Astrocyte (in vitro differentiated cells and primary cell): ENCODE measurements at places on chromosomes 1 and 21.

DNA sequence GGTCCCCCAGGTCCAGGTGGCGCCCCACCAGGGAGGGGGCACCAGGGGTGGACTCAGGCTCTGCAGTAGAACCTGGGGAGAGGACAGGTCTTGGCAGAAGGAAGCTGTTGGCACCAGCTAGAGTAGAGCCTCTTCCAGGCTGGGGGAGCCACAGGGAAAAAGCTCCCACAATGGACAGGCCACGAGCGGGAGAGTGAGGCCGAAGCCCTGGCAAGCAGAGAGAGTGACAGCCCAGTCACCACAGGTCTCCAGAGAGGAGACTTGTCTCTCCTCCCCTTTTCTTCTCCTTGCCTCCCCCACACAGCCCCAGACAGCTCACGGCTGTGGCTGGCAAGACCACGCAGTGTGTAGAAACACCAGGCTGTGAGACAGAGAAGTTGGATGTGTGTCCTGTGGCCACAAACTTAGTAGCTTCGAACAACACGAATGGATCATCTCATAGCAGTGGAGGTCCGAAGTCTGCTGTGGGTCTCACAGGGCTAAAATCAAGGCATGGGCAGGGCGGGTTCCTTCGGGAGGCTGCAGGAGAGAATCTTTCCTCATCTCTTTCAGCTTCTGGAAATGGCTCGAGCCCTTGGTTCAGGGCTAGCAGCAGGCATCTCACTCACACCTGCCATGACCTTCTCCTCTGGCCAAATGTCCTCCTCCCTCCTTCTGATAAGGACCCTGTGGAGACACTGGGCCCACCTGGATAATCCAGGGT lies 3.3 kb downstream of the KRTAP12-4 start:
- no peak for DNase-seq
- H3K36me3 ChIP-seq, result no peaks in the 10 kb centered on the region
- H3K27ac ChIP-seq, result no peak overlapping the region
- H3K27me3 ChIP-seq, result no peaks in the 10 kb centered on the region
- H3K4me3 ChIP-seq, result no peak overlapping the region

GRCh38 chr1:150537732-150538684 lies 11.2 kb upstream of the ADAMTSL4 start:
- peak overlapping the region; percentile 94 for H3K27ac ChIP-seq
- DNase-seq, result peak; percentile 83
- peaks cover 31% of the 10 kb centered on the region for H3K4me1 ChIP-seq
- no peaks in the 10 kb centered on the region for H3K36me3 ChIP-seq
- no peak overlapping the region for H3K4me3 ChIP-seq

- DNase-seq, result no peak
- no peaks in the 10 kb centered on the region for H3K36me3 ChIP-seq
- H3K4me3 ChIP-seq, result no peak overlapping the region
- H3K27me3 ChIP-seq, result peaks cover 6% of the 10 kb centered on the region
Observed at GRCh38 chr1:226590614-226591013, 42.0 kb downstream of the STUM start.

GRCh38 chr1:156725683-156726280 lies 2.5 kb upstream of the METTL25B start:
- H3K4me3 ChIP-seq, result peak overlapping the region; percentile 100
- H3K4me1 ChIP-seq, result peaks cover 31% of the 10 kb centered on the region
- H3K27ac ChIP-seq, result no peak overlapping the region
- peak; percentile 64 for DNase-seq
- peaks cover 23% of the 10 kb centered on the region for H3K36me3 ChIP-seq
- H3K27me3 ChIP-seq, result no peaks in the 10 kb centered on the region

- no peak overlapping the region for H3K27ac ChIP-seq
- no peaks in the 10 kb centered on the region for H3K36me3 ChIP-seq
- no peak for DNase-seq
- peaks cover 13% of the 10 kb centered on the region for H3K4me1 ChIP-seq
- no peak overlapping the region for H3K4me3 ChIP-seq
- no peaks in the 10 kb centered on the region for H3K27me3 ChIP-seq
Observed at GRCh38 chr21:31348188-31348587, 4.1 kb upstream of the TIAM1 start.

DNA sequence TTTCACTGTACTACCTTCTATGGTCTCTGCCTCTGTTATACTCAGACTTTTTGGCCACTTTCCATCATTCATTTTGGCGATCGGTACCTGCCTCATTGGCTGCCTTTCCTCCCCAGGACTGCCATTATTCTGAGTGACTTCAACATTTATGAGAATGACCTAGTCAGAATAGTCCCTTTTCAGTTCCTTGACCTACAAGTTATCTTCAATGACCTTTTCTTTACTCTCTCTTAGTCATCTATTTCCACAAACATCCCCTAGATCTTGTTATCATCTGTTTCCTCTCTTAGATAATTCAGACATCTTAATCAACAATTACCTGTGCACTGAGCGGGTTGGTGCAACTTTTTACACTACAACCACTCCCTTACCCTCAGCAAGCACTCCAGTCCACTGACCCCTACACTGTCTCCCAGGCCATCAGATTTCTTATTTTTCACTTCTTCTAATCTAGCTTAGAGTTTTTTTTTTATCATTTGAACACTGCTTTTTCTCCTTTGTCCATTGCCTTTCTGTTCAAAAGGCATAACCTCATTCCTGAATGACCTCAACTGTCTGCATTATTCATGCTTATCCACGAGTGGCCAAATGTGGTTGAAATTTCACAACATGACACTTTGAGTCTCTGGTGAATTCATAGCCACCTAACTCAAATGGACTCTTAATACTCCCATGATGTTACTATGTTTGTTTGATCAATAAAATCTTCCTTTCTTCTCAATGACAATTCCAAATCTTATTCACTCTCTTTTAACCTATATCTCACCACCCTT lies 112.7 kb downstream of the HMCN1 start:
- peaks cover 10% of the 10 kb centered on the region for H3K4me1 ChIP-seq
- no peaks in the 10 kb centered on the region for H3K36me3 ChIP-seq
- H3K27me3 ChIP-seq, result no peaks in the 10 kb centered on the region

GRCh38 chr1:223216074-223216473 lies 73.0 kb upstream of the TLR5 start:
- H3K27me3 ChIP-seq, result no peaks in the 10 kb centered on the region
- no peaks in the 10 kb centered on the region for H3K4me1 ChIP-seq
- no peak for DNase-seq
- H3K36me3 ChIP-seq, result no peaks in the 10 kb centered on the region

GRCh38 chr1:33434363-33434750 lies 3.5 kb upstream of the PHC2 start:
- H3K36me3 ChIP-seq, result no peaks in the 10 kb centered on the region
- no peak for DNase-seq
- H3K4me3 ChIP-seq, result no peak overlapping the region
- peaks cover 43% of the 10 kb centered on the region for H3K4me1 ChIP-seq
- H3K27me3 ChIP-seq, result no peaks in the 10 kb centered on the region

- peak; percentile 71 for DNase-seq
- H3K4me3 ChIP-seq, result no peak overlapping the region
- no peaks in the 10 kb centered on the region for H3K27me3 ChIP-seq
- H3K36me3 ChIP-seq, result no peaks in the 10 kb centered on the region
- peaks cover 21% of the 10 kb centered on the region for H3K4me1 ChIP-seq
- H3K27ac ChIP-seq, result no peak overlapping the region
Observed at GRCh38 chr1:13766592-13767564, 66.9 kb downstream of the PRDM2 start.

DNA sequence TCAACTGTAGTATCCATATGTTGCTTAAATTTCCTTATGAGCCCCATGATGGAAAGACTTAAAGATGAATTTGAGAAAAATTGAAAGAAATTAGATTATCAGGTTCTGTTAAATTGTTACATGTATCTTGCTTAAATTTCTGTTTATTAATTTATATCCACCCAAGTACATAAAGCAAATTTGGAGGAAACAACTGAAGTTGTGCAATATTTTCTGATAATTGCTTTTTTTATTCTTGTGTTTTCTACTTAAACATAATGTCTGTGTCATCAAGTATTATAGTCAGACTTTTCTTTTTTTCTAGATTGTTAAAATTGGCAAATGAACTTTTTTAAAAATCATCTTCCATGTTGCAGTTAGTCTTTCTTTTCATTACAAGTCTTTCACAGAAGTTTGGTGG lies 36.8 kb downstream of the RNF11 start:
- no peak for DNase-seq
- no peak overlapping the region for H3K4me3 ChIP-seq
- H3K4me1 ChIP-seq, result peaks cover 14% of the 10 kb centered on the region
- H3K27me3 ChIP-seq, result no peaks in the 10 kb centered on the region

GRCh38 chr1:212853658-212854057 lies 4.4 kb upstream of the FLVCR1 start:
- H3K4me3 ChIP-seq, result no peak overlapping the region
- DNase-seq, result no peak
- peaks cover 7% of the 10 kb centered on the region for H3K4me1 ChIP-seq
- H3K36me3 ChIP-seq, result no peaks in the 10 kb centered on the region
- no peaks in the 10 kb centered on the region for H3K27me3 ChIP-seq

DNA sequence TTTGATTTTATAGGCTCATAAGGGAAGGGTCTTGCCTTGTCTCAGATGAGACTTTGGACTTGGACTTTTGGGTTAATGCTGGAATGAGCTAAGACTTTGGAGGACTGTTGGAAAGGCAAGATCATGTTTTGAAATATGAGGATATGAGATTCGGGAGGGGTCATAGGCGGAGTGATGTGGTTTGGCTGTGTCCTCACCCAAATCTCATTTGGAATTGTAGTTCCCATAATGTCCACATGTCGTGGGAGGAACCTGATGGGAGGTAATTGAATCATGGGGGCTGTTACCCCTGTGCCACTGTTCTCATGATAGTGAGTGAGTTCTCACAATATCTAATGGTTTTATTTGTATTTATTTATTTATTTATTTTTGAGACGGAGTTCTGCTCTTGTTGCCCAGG lies 6.9 kb upstream of the CSDE1 start:
- H3K4me1 ChIP-seq, result no peaks in the 10 kb centered on the region
- no peaks in the 10 kb centered on the region for H3K27me3 ChIP-seq
- no peak for DNase-seq
